Neural crest cell (in vitro differentiated cells): ENCODE measurements at places on chromosomes 5 and 9. TPM values are rescaled to one million over a fixed set of nuclear protein-coding genes. Genes with fewer than 3 reads are reported as not detected.

The GGTA1 gene
- total RNA-seq = not detected in 2 replicates

The COL15A1 gene
- 0.18 and 0.33 TPM in 2 replicates for total RNA-seq

The STK32A gene
- 0.28 and 0.61 TPM in 2 replicates for total RNA-seq

The PCDHB9 gene
- total RNA-seq = 5.5 and 7.0 TPM in 2 replicates

The PLEKHG4B gene
- 21.7 and 22.0 TPM in 2 replicates for total RNA-seq

The EFNA5 gene
- total RNA-seq = 42.2 and 43.0 TPM in 2 replicates

The CTNND2 gene
- 39.4 and 40.0 TPM in 2 replicates for total RNA-seq

The CYLC2 gene
- not detected in 2 replicates for total RNA-seq

The PRR16 gene
- total RNA-seq = not detected in 2 replicates

GRCh38 chr5:69130241-69130640 is 36.4 kb downstream of the SLC30A5 start:
- DNase-seq = no peak

GRCh38 chr5:173496883-173497255 is 119.6 kb downstream of the BOD1 start:
- no peak for DNase-seq

- DNase-seq = no peak
Measured at GRCh38 chr9:130948266-130948665, 9.2 kb upstream of the FIBCD1 start.

DNA sequence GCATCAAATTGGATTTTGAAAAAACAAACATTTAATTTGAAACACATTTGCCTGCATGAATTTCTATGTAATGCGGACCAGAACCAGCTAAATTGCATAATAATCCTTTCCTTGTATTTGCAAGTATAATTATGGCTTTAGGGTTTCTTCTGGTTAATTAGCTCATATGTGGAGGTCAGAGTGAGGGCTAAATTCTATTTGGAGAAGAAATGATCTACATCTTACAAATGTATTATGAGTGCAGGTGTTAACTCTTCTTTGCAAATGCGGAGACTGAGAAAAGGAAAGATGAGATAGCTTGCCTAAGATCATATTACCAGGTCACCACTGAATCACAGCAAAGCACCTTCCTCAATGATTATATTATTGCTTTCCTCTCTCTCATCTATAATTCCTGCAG is 194.7 kb downstream of the CDH9 start:
- no peak for DNase-seq

- DNase-seq = no peak
Measured at GRCh38 chr9:88998503-88998902, 7.2 kb downstream of the S1PR3 start.

DNA sequence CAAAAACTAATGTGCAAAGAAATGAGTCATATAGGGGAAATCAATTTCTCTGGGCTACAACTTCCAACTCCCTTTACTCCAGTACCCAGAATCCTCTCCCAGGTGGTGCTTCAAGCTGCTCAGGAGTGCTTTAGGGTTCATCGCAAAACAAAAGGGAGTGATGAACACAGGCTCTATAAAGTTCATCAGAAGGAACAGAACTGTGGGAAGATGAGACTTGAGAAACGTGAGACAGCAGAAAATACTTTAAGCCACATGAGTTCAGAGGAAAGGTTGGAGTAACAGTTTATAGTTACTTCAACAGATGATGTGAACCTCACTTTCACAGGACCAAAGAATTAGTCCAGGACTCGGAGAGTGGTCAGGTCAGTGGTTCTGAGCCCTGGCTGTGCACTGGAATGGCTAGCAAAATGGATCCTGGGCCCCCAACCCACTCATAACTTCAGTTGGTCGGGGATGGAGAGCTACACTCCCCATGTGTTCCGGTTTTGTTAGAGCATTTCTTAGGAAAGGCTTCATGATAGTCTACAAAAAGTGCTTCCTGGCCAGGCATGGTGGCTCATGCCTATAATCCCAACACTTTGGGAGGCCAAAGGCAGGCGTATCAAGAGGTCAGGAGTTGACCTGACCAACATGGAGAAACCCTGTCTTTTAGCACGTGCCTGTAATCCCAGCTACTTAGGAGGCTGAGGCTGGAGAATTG is 4.3 kb downstream of the RPL12 start:
- DNase-seq = no peak

- DNase-seq = no peak
Measured at GRCh38 chr5:176575488-176576422, 26.6 kb downstream of the CDHR2 start.

GRCh38 chr5:139049780-139050179 is 148.4 kb downstream of the SIL1 start:
- no peak for DNase-seq

DNA sequence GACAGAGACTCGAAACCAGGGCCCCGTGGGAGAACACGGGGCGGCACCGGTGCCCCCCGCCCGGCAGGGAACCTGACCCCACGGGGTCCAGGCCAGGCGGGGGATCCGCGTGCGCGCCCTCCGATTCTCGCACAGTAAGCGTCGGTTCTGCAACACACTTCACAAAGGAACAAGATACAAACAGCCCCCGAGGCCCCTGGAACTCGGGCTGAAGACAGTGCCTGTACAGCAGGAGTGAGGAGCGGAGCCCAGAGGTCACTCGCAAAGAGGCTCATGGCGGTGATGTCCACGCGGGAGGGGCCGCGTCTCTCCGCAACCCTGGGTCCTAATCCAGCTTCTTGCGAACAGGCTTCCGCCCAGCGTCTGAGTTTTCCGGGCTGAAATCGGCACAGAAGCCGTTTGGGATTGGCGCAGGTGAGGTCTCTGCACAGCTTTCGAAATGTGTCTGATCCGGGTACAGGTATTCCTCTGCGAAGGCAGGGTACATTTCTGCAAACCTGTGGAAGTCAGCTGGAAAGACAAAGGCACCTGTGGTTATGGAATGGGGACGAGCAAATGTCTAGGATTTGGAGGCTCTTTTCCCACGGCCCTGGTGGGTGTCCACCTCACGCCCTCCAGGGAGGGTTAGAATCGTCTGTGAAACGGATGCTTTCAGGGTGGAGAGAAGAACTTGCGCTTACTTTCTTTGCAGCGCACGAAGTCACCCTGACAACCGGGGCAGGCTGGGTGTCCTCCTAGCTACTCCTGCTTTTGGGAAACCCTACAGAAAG is 18.3 kb upstream of the SLC6A3 start:
- DNase-seq = no peak

DNA sequence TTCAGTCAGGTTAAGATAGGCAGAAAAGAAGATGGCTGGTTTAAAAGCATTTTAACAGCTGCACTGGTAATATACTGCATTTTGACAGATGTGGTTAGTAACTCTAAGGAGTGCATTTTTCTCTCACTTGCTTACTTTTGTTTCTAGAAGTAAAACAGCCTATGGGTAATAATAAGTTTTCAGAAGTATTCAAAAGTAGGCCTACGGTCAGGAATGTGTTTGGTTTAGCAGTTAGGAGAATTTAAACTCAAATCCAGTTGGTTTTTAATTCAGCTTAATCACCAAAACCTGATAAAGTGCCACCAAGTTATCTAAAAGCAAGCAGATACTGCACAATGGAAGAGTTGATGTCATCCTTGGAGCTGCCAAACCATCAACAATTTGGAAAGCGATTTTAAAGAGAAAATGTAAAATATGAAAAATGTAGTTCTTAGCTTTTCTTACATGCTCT is 160.3 kb downstream of the ARSB start:
- DNase-seq = no peak

DNA sequence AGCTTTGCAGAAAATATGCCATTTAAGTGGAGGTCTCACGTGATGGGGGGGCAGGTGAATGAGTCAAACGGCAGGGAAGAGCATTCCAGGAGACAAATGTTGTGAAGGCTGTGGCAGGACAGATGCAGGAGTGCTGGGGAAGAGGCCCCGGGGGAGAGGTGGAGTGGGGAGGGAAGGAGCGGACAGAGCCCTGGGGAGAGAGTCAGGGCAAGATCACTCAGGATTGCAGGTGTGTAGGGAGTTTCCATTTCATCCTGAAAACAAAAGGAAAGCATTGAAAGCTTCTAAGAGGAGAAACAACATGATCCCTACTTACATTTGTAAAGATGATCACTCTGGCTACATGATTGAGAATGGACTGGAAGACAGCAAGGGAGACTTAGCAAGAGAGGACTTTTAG is 323.3 kb downstream of the ASTN2 start:
- no peak for DNase-seq

DNA sequence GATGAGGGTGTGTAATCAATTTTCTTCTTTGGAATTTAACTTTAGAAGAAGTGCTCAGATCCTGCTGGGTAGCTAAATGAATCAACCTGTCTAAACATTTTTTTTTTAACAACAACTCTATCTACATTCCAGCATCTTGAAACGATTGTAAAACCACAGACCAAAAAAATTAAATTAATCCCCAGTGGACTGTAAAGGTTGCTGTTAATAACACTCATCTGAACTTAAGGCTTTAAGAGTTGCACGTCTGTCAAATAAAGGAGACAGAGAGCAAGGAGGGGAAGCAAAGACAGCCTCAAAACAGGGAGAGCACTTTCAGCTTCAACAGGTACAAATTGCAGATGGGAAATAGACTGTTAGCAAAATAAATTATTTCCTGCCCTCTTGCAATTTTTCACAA is 548.5 kb downstream of the DTWD2 start:
- DNase-seq = no peak

DNA sequence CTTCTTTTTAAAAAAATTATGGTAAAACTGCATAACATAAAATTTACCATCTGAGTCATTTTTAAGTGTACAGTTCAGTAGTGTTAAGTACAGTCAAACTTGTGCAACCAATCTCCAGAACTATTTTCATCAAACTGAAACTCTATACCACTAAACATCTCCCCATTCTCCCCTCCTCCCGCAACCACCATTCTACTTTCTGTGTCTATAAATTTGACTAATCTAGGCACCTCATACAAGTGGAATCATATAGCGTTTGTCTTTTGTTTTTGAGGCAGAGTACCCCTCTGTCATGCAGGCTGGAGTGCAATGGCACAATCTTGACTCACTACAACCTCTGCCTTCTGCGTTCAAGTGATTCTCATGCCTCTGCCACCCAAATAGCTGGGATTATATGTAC is 24.0 kb upstream of the EBF1 start:
- no peak for DNase-seq

DNA sequence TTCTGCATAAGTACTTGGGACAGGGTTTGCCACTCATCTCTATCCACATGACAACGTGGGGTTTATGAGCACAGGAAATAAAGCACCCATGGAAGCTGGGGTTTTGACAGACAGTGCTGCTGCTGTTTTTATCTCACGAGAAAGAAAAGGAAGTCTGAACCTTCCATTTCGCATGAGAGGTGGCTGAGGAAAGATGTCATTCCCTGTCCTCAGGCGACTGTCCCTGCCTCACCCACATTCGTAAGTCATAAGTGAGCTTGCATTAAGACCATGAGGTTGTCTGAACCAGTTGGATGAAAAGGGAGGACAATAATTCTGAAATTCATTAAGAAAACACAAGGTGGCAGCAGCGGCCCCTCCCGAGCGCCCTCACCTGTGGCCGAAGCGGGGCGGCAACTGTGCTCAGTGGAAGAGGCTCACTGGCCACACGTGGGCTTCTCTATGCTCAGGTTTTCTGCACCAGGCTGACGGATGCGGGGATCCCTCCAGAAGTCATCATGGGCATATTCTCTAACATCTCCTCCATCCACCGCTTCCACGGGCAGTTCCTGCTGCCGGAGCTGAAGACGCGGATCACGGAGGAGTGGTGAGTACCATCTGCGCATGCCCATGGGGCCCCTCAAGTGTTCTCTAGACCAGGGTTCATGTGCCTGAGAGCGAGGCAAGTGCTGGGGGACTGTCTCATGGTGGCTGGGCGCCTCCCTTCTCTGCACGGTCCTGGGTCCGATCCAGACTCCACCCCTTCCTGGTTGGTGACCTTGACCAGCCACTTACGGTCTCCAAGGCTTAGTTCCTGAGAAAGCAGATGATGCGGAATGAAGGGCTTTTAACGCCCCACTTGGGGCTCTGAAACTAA is 54.7 kb upstream of the SUSD3 start:
- peak; percentile 46 for DNase-seq

DNA sequence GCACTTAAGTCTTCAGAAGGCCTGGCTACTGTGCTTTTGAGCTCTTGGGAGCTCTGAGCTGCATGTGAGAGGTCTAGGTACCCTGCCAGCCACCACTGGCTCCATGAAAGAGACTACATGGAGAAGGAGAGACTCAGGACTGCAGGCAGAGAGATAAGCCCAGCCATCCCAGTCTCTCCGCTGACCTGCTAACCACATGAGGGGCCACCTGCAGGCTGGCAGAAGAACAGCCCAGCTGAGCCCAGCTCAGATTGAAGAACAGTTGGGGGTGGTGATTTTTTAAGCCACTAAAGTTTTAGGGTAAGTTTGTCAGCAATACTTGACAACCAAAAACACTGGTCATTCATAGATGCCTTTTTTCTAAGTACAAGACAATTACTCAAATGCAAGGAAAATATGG is 205.0 kb upstream of the PRDM9 start:
- no peak for DNase-seq

GRCh38 chr5:135711911-135712310 is 122.6 kb upstream of the SLC25A48 start:
- no peak for DNase-seq

DNA sequence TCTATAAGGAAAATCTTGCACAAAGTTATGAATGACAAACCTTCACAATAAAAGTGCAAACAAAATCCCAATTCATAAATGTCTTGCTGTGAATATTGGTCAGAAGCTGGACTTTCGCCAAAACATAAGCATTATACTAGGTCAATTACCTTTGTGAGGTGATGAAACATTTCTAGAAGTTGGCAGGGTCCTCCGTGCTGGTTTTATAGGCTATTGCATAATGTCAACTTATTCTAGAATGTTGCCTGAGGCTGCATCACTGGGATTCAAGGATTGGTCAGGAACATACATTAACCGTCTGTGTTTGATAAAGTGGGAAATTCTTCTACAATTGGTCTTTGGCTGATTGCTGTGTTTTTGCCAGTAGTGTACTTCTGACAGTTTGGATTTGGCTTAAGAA is 49.8 kb upstream of the PALM2AKAP2 start:
- no peak for DNase-seq

DNA sequence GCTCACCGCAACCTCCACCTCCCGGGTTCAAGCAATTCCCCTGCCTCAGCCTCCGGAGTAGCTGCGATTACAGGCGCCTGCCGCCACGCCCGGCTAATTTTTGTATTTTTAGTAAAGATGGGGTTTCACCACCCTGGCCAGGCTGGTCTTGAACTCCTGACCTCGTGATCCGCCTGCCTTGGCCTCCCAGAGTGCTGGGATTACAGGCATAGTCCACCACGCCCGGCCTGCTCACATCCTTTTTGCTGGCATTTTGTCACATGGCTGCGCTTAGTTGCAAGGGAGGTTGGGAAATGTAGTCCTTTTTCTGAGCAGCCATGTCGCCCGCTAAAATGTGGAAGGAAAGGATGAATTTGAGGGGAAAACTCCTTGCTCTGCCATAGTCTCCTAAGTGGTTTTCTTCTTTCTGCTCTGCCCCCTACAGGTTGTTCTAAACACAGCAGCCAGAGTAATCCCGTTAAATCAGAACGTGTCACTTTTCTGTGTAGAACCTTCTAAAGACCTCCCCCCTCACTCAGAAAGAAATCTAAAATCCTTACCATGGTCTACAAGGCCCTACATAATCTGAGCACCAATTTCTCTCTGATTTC is 57.8 kb upstream of the HSPA9 start:
- peak; percentile 54 for DNase-seq

- no peak for DNase-seq
Measured at GRCh38 chr5:139378941-139379361, 4.1 kb downstream of the SLC23A1 start.

- no peak for DNase-seq
Measured at GRCh38 chr9:7117676-7118561, 360.1 kb downstream of the KDM4C start.
